ENCODE measurements at places on chromosomes 2 and 18.

DNA sequence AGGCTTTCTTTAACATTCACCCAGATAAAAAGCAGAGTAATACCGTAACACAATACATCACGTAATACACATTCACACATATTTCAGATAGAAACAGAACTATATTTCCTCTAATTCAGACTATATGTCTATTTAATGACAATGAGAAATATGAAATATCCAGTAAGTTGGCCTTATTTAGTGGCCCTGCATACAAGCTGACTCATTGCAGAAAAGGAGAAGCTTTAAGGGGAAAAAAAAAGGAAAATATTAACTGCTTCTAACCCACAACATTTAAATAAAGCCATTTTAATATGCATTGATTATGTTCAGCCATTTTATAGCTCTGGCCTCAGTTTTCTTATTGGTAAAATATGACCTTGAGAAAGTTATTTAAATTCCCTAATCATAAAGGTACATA lies 94.8 kb downstream of the PPP1R1C start:
- DNase-seq, result no peak

GRCh38 chr2:71064110-71064611 lies 4.3 kb upstream of the NAGK start:
- no peak for DNase-seq

- DNase-seq, result no peak
Measured at GRCh38 chr2:222025881-222026271, 272.9 kb downstream of the PAX3 start.

DNA sequence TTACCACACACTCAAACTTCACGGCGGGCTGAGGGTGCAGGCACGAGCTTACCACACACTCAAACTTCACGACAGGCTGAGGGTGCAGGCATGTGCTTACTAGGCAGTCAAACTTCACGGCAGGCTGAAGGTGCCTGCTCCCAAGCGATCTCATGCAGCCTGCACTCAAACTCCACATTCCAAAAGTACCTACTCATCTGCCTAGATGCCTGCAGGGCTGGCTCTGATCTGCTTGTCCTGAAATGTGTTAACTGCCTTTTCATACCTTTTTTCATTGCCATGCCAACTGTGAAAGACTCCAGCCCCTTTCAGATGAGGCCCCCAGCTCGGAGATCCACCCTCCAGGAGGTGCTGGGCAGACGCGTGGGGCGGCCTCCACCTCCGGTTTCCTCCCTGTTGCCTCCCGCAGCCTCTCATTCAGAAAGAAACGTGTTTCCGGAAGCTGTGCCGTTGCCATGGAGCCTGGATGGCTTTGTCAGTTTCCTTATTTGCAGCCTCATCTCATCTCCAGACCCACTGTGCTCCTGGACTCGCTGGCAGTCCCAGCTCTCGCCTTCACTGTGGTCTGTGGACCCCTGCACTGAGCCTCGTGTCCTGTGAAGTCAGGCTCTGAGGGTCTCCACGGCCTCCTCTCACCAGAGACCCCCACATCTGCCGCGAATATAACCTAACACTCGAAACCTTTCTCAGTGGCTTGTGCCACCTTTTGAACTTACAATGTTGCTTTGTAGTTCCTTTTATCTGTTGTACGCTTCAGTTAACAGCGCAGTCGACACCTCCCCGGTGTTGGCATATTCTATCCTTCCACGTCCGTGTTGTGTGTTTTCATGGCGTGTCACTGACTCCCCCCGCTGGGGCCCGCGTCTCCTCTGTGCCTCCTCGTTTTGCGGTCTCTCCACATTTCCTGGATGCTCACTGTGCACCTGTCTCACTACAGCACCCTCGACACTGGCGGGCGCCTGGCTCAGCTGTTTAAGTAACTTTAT lies 106.1 kb upstream of the ALKAL2 start:
- DNase-seq, result peak; percentile 46

GRCh38 chr2:239858179-239858578 lies 167.0 kb downstream of the NDUFA10 start:
- no peak for DNase-seq

DNA sequence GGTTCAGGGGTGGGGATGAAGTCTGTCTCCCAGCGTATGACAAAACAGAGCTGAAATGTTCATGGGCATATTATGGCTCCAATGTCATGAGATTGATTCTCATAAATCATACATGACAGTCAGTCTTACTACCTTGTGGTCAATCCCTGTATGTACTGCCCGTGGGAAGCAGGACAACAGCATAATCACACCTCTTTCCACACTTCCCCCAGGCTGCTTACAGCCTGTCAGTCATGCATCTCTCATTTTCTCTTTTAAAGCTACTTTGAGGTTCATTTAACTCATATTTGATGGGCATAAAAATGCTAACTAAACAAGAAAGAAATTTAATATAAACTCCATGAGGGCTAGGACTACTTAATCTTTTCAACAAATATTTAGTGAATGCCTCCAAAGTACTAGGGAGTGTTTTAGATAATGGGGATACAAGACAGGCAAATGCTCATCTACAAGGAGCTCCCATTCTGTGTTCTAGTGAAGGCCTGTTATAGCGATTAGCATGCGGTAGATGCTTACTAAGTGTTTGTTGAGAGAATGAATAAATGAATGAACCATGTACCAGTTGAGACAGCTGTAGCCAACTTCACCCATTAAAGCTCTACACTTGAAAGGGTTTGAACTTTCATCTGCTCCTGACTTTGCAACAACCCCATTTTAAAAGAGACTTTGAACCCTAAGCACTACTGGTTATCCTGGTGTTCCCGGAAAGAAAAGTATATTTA lies 89.1 kb downstream of the ALPK2 start:
- no peak for DNase-seq

DNA sequence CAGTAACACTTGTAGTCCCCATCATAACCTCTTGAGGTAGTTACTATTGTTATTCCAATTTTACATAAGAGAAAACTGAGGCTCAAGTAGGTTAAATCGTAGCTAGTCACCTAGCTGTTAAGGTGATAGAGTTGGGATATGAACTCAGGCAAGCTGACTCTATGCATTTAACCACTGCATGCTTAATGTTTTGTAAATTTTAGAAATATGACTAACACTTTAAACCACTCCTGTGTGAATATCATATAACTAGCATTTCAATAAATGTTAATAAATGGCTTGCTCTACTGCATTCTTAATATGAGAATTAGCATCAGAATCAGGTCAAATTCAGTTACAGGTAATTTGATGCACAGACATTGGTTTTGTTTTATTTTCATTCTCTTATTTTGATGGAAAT lies 35.6 kb upstream of the CREB1 start:
- DNase-seq, result no peak

DNA sequence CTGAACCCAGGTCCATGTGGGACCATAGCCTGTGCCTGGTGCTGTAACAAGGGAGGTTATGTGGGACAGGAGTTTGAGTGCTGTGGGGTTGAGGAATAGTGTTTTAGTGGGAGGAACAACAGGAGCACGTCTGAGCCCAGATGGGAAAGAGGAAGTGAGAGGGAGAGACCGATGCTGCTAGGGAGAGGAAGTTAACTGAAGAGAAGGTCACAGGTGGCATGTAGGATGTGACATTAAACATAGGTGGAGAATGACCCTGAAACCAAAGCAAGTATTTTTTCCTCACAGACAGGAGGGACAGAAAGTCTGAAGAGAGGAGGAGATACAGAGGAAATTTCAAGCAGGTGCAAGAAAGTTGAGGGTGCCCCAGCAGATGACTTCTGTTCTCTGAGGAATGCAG lies 87.8 kb downstream of the ACOXL start:
- DNase-seq, result no peak

Measured in NCI-H187 treated with DMSO at 0.1 percent for 48 hours (cell line).